CD8-positive, alpha-beta memory T cell (primary cell): ENCODE measurements at places on chromosomes 3 and 15. TPM values are rescaled to one million over a fixed set of nuclear protein-coding genes. Genes with fewer than 3 reads are reported as not detected.

DNA sequence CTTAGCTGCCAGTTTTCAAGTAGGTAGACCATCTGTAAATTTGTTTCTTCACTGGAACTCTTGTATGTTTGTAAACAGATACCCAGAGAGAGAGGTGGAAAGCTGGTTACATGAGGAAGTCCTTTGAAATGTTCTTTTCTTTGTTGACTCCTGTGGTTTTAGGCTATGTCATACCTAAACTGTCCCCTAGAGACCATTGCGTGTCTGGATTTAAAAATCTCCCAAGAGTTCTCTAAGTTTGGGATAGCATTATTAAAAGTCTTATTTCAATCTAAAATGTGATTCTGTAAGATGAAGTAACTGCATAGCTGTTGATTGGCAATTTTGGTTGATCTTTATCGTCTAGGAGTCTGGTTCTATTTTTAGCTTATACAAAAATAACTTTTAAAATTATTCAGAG lies 127.2 kb downstream of the GHSR start:
- DNase-seq = no peak

MEGF11 gene
- total RNA-seq = not detected

LSAMP gene
- total RNA-seq = not detected

GRCh38 chr3:127257351-127257750 lies 30.5 kb downstream of the PRR20G start:
- DNase-seq = no peak

DNA sequence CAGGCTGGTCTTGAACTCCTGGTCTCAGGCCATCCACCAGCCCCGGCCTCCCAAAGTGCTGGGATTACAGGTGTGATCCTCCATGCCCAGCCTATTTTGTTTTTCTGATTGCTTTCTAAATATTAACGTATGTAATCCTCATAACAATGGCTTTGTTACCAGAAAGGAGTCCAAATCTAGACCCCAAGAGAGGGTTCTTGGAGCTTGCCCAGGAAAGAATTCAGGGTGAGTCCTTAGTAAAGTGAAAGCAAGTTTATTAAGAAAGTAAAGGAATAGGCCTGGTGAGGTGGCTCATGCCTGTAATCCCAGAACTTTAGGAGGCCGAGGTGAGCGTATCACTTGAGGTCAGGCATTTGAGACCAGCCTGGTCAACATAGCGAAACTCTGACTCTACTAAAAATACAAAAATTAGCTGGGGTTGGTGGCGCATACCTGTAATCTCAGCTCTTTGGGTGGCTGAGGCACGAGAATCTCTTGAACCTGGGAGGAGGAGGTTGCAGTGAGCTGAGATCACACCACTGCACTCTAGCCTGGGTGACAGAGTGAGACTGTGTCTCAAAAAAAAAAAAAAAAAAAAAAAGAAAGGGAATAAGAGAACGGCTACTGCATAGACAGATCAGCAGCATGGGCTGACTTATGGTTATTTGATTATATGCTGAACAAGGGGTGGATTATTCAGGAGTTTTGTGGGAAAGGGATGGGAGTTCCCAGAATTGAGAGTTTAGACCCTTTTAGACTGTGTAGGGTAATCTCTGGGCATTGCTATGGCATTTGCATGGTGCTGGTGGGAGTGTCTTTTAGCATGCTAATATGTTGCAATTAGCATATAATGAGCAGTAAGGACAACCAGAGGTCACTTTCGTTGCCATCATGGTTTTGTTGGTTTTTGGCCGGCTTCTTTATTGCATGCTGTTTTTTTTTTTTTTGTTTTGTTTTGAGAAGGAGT lies 36.1 kb downstream of the TYRO3 start:
- no peak for DNase-seq

- no peak for DNase-seq
Observed at GRCh38 chr3:141360888-141361598, 7.3 kb upstream of the ZBTB38 start.

GRCh38 chr15:64099379-64099778 lies 3.6 kb downstream of the SNX1 start:
- DNase-seq = no peak

DNA sequence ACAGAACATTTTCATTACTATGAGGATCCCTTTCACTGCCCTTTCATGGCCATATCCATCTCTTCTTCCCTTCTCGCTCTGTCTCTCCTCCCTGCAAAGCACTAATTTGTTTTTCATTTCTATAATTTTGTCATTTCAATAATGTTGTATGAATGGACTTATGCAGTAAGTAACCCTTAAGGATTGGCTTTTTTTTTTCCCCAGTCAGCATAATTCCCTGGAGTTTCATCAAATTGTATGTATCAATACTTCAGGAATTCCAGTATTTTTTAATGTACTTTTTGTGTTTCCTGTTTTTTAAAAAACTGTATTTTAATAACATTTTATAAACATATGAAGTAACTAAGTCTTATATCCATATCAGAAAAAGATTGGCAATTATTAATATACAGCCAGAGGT lies 1016.0 kb upstream of the SEMA6D start:
- DNase-seq = no peak

- DNase-seq = no peak
Observed at GRCh38 chr3:120567370-120568201, 28.6 kb upstream of the NDUFB4 start.

- DNase-seq = no peak
Observed at GRCh38 chr3:63942528-63942927, 30.3 kb upstream of the SCAANT1 start.
